ENCODE measurements at places on chromosomes 13 and 19. TPM values are rescaled to one million over a fixed set of nuclear protein-coding genes. Genes with fewer than 3 reads are reported as not detected.

LGALS7B gene
- not detected for total RNA-seq

CYP4F2 gene
- not detected for total RNA-seq

NCAN gene
- 2.7 TPM for total RNA-seq

GRCh38 chr19:54168174-54168917, 4.6 kb downstream of the TMC4 start:
- peaks cover 6% of the 10 kb centered on the region for H3K4me1 ChIP-seq
- no peak for DNase-seq
- H3K4me3 ChIP-seq, result no peak overlapping the region
- peaks cover 4% of the 10 kb centered on the region for H3K27me3 ChIP-seq

DNA sequence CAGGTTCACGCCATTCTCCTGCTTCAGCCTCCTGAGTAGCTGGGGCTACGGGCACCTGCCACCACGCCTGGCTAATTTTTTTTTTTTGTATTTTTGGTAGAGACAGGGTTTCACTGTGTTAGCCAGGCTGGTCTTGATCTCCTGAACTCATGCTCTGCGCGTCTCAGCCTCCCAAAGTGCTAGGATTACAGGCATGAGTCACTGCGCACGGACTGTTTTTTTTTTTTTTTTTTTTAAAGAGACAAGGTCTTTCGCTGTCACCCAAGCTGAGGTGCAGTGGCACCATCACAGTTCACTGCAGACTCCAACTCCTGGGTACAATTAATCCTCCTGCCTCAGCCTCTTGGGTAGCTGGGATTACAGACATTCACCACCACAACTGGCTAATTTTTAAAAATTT, 8.2 kb upstream of the ADAMTS10 start:
- no peak overlapping the region for H3K27ac ChIP-seq
- H3K4me3 ChIP-seq, result no peak overlapping the region
- no peaks in the 10 kb centered on the region for H3K27me3 ChIP-seq
- no peaks in the 10 kb centered on the region for H3K36me3 ChIP-seq

- peak overlapping the region; percentile 41 for H3K4me3 ChIP-seq
- DNase-seq, result no peak
- no peak overlapping the region for H3K27ac ChIP-seq
- no peaks in the 10 kb centered on the region for H3K27me3 ChIP-seq
Measured at GRCh38 chr19:48333467-48334384, 8.4 kb downstream of the EMP3 start.

DNA sequence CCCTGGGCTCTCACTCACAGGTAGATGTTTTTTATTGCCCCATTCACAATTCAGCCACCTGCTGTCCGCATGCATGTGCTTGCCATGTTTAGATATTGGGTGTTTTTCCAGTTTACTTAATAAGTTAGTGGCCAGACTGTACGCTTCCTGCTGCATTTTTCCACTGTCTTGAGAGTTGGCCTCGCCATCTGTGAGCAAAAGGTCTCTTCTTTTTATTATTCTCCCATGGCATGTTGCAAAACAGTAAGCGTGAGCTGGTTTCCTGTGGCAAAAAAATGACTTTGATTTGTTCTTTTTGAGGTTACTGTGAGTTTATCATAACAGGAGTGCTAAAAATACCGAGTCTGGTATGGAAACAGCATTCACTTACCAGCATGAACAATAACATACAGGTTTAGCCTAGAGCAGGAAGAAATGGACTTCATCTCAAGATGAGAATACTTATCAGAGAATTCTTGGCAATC, 46.0 kb downstream of the SAE1 start:
- no peak overlapping the region for H3K27ac ChIP-seq
- no peak for DNase-seq
- H3K4me1 ChIP-seq, result no peaks in the 10 kb centered on the region
- H3K4me3 ChIP-seq, result no peak overlapping the region
- peaks cover 9% of the 10 kb centered on the region for H3K36me3 ChIP-seq

- H3K27ac ChIP-seq, result no peak overlapping the region
- no peaks in the 10 kb centered on the region for H3K36me3 ChIP-seq
- H3K4me1 ChIP-seq, result no peaks in the 10 kb centered on the region
- H3K4me3 ChIP-seq, result no peak overlapping the region
Measured at GRCh38 chr19:29418201-29418600, 107.6 kb upstream of the VSTM2B start.

DNA sequence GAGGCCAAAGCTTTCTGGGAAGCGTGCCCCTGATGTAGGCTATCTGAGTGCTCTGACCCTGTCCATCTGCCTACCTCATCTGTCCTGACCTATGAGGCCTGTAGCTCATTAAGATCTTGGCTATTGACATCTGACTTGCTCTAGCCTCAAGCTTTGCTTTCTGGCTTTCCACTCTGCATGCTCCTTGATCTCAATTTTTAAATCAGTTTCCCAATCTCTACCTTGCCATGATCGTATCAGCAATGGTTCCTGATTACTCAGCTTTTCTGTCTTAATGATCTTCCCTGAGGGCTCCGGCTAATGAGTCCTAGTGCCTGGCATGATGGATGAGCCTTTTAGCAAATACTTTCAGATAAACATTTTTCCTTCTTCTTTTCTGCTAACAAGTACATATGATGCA, 262.0 kb downstream of the NDFIP2 start:
- H3K4me3 ChIP-seq, result no peak overlapping the region
- DNase-seq, result no peak
- no peaks in the 10 kb centered on the region for H3K27me3 ChIP-seq
- H3K27ac ChIP-seq, result no peak overlapping the region
- H3K36me3 ChIP-seq, result no peaks in the 10 kb centered on the region
- H3K4me1 ChIP-seq, result no peaks in the 10 kb centered on the region

- H3K27ac ChIP-seq, result no peak overlapping the region
- H3K36me3 ChIP-seq, result no peaks in the 10 kb centered on the region
- no peak overlapping the region for H3K4me3 ChIP-seq
- H3K27me3 ChIP-seq, result no peaks in the 10 kb centered on the region
- no peak for DNase-seq
Measured at GRCh38 chr13:41763782-41764181, 197.1 kb downstream of the VWA8 start.

DNA sequence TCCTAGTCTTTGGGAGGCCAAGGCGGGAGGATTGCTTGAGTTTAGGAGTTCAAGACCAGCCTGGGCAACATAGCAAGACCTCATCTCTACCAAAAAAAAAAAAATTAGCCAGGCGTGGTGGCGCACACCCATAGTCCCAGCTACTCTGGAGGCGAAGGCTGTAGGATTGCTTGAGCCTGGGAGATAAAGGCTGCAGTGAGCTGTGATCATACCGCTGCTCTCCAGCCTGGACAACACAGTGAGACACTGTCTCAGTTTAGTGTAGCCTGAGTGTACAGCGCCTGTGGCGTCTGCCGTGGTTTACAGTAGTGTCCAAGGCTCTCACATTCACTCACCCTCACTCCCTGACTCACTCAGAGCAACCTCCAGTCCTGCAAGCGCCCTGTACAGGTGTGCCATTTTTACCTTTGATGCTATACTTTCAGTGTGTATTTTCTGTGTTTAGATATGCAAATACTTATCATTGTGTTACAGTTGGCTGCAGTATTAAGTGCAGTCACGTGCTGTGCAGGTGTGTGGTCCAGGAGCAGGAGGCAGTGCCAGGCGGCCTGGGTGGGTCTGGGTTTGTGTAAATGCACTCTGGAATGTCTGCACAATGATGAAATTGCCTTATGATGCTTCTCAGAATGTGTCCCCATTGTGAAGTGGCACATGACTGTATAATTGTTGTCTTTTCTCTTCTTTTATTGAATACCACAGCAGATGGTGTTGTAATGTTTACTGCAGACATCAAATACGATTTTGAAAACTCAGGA, 36.1 kb upstream of the DCUN1D2 start:
- H3K4me1 ChIP-seq, result peaks cover 5% of the 10 kb centered on the region
- H3K36me3 ChIP-seq, result peaks cover 9% of the 10 kb centered on the region
- no peak for DNase-seq

- DNase-seq, result peak; percentile 97
- no peak overlapping the region for H3K4me3 ChIP-seq
- H3K27me3 ChIP-seq, result no peaks in the 10 kb centered on the region
- H3K36me3 ChIP-seq, result no peaks in the 10 kb centered on the region
- no peaks in the 10 kb centered on the region for H3K4me1 ChIP-seq
Measured at GRCh38 chr19:14048443-14049153, 13.3 kb downstream of the PALM3 start.

DNA sequence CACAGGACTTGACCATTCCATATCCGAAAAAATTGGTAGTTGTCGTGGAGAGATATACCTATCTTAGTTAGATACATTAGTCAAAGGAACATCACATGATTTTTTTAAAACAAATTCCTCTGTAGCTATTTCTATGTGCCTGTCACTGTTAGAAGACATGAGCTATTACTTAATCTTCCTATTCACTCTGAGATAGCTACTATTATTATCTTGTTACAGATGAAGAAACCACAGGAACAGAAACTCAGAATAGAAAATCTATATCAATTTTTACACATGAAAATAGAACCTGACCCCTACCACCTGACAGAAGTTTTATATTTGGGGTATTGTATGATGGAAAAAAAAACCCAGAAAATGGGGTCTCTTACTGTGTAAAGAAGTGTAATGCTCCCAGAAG, 68.9 kb upstream of the TDRD3 start:
- no peak for DNase-seq
- H3K4me3 ChIP-seq, result no peak overlapping the region
- no peaks in the 10 kb centered on the region for H3K36me3 ChIP-seq
- no peaks in the 10 kb centered on the region for H3K27me3 ChIP-seq

GRCh38 chr13:42039457-42039945, 8.9 kb upstream of the DGKH start:
- no peak for DNase-seq
- H3K4me1 ChIP-seq, result no peaks in the 10 kb centered on the region
- H3K27ac ChIP-seq, result no peak overlapping the region
